GM12891 (cell line): ENCODE measurements at places on chromosomes 7 and 10.

DNA sequence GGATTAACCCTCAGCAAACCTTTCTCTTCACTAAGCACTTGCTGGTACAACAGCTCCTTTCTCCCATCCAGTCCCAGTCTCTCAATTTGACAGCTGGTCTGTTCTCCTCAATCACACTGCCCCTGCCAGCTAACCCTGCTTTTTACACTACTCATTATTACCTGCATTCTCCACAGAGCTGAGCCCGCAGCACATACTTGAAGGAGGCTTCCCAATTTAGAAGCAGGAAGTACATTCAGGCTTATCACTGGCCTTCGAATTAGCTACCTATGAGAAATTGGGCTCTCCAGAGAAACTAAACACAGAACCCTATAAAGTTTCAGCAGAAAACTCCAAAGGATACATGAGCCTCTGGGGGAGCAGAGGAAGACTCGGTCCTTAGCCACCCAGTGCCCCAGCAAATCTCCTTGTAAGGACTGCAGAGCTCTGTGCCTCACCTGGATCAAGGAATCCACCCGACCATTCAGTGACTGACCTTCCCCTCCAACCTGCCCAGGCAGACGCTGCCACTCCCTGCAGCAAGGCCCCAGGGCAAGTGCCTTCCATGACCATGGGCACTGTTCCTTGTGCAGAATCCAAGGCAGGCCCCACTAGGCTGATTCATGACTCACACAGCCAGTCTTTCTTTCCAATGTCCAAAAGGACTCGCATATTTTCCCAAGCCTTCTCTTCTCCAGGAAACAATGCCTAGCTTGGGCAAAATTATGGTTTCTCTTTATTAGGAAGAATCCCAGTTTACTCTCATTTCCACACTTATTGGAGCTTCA is 68.0 kb downstream of the VOPP1 start:
- no peak for DNase-seq

DNA sequence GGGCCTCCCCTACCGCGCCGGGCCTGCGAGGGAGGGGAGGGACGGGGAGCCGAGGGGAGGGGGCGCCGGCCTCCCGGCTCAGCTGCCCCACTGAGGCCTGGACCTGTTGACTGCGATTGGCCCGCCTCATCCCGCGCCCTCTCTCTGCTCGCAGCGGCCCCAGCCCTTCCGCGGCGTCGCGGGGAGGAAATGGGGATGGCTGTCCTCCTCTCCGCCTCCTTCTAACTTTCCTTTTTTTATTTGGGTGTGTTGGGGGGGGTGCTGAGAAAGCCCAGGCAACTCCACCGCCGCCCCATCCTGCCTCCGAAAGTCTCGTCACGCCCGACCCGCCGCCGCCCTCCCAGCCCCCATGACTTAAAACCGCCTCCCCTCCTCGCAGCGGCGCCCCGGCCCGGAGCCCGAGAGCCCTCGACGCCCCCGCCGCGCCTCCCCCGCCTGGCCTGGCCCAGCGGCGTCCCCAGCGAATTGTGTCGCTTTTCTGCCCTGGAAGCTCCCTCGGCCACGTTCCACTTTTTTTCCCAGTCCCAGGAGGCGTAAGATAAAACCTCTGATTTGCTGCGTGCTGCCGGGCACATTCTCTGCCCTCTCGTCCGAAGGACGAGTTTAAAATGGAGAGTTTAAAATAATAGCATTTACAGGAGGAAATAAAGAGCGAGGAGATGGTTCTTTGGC is 842 bp upstream of the SKIDA1 start:
- no peak for DNase-seq

DNA sequence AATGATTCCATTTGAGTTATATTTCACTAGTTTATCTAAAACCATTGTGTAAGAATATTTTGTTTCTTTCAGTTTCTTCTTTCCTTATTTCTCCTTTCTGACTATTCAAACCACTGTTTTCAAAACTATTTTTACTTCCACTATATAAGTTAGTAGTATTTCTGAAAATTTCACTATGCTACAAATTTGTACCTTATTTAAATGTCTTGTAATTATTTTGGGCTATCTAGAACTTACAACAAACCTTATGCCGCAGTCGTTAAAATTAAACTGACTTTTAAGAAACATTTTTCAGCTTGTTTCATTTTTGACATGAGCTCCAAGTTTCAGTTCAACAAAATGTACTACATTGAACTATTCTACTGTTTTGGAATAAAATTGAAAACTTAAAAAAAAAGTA is 1.8 kb downstream of the TFEC start:
- no peak for DNase-seq

GRCh38 chr10:130009228-130009627 is 45.2 kb upstream of the EBF3 start:
- no peak for DNase-seq

GRCh38 chr10:22959950-22960349 is 32.1 kb downstream of the ARMC3 start:
- no peak for DNase-seq

DNA sequence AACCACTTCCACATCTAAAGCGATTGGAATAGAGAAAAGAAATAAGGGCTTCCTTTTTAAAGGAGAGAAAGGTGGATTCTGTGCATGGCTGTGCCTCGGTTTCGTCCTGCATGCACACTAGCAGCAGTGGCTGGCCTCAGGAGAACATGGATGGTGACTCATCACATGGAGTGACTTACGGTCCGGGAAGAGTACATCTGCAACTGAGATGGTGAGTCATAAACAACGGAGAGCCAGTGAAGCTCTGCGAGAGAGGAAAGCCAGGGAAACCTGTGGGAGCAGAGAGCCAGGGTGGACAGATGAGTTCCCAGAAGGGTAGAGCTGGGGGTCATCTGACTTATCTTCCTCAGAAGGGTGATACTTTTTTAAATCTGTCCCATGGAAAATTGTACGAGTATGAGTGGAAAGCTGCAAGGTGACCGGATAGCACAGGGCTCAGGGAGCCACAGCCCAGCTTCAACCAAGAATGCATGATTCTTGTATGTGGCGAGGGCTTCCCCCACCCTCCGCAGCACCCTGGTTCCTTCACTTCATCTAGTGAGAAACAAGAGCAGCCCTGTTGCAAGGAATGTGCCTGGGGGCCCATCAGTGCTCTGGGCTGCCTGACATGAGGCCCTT is 259.1 kb downstream of the KLF6 start:
- DNase-seq, result no peak

DNA sequence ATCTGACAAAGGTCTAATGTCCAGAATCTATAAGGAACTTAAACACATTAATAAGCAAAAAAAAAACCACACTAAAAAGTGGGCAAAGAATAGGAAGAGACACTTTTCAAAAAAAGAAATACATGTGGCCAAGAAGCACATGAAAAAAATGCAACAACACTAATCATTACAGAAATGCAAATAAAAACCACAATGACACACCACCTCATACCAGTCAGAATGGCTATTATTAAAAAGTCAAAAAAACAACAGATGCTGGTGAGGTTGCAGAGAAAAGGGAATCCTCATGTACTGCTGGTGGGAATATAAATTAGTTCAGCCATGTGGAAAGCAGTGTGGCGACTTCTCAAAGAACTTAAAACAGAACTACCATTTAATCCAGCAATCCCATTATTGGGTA is 119.0 kb downstream of the LMBR1 start:
- DNase-seq, result no peak

DNA sequence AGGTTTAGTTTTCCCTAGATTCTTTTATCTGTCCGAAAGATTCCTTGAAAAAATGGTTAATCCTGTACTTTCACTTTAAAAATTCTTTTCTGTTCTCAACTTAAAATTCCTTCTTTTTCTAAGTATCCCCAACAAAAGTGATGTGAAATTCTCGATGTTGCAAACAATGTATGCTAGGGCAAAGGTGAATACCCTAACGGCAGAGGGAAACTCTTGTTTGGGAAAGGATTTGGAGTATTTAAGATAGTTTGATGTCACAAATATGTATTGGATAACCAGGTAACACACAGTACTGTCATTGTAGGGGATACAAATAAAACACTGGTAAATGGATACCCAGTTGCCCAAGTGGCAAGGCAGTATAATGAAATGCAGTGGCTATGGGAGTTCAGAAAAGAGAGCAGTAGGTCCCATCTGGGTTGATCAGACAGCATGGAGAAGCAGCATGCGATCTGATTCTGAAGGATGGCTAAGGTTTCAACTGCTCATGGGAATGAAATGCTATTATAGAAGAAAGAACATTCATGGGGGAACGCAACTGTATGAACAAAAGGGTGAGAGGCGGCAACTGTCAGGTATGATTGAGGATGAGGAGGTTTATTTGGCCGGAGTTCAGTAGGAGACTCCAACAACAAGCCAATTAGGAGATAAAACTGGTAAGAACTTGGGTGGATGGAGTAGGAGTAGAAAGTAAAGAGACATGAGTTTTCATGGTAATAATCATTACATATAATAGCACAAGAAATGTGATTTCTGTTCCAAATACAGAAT is 3.2 kb upstream of the EPC1 start:
- no peak for DNase-seq

GRCh38 chr10:121339114-121339513 is 259.1 kb downstream of the FGFR2 start:
- DNase-seq, result no peak

GRCh38 chr10:127553417-127553816 is 4.3 kb downstream of the NPS start:
- DNase-seq, result no peak

- no peak for DNase-seq
These were observed 33.4 kb downstream of the TAS2R41 start for GRCh38 chr7:143510854-143511592.

- DNase-seq, result no peak
These were observed 10.1 kb downstream of the THNSL1 start for GRCh38 chr10:25026463-25026862.

- DNase-seq, result no peak
These were observed 6.9 kb downstream of the HKDC1 start for GRCh38 chr10:69226919-69227450.

GRCh38 chr7:929311-929711 is 25.2 kb downstream of the ADAP1 start:
- DNase-seq, result no peak

GRCh38 chr7:127677433-127678230 is 25.6 kb downstream of the SND1 start:
- DNase-seq, result no peak

- no peak for DNase-seq
These were observed 8.8 kb downstream of the PDAP1 start for GRCh38 chr7:99399597-99399996.

- DNase-seq, result no peak
These were observed 29.7 kb downstream of the NUP42 start for GRCh38 chr7:23211589-23211988.

DNA sequence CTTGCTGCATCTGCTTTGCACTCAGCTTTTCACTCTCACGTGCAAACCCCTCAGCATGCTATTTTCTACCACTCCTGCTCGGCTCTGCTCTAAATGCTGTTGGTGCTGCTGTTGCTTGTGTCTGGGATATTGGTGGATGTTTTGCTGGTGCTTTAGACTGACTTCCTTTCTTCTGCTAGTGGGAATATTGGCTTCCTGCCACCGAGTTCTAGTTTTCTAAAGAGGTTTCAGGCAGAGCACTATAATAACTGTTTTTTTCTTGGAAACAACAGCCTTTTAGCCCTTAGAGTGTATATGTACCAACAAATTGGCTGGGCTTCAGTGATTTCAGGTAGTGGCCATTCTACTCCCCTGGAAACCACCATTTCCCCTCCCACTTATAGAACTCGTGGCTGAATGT is 27.8 kb downstream of the TMEM236 start:
- DNase-seq, result no peak

DNA sequence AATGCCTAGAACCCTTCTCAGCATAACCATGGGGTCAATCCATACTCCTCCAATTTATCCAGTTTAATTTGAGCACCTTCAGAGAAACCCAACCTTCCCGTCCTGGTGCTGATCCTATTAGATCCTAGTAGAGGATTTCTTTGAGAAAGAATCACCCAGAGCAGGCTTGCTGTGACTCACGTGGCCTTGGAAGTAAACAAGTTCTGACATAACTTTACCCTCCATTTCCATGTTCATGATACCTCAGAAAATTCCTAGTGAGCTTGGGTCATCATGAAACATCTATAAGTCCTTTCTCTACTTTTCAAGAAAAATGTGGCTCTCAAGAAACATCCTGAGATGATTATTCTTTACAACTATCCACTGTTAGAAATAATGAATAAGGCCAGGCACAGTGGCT is 71.7 kb downstream of the PRLHR start:
- DNase-seq, result no peak

- DNase-seq, result no peak
These were observed 101.7 kb upstream of the LEP start for GRCh38 chr7:128139406-128139805.

GRCh38 chr7:157707983-157708918 is 371.4 kb downstream of the DNAJB6 start:
- no peak for DNase-seq

DNA sequence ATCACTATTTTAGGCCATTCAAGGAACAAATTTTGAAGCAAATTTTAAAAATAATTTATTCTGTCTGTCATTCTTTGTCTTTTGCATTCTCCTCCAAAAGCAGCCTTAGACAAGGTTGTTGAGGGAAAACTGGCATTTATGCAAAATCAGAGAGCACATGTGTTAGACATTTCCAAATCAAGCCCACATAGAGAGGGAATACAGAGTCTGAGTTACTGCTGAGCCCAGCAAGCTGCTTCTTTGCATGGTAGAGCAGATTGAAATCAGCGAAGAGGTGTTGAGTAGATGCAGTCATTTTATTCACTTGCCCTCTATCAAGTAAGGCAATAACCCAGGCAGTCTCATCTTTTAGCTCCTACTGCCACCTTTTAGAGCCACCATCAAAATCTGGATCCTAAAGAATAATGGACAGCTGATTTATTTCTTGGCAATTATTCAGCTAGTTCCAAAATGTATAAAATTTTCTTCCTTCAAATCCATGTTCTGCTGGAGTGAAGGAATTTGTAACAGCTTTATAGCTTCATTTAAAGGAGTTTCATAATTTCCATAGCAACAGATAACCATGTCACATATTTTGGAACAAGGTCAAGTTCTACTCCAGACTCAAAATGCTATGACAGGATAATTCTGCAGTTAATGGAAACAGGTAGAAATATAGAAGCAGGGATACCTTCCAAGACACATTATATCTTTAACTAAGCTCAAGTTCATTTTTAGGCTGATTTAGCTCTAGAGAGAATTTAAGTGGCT is 7.3 kb upstream of the PCDH15 start:
- no peak for DNase-seq

DNA sequence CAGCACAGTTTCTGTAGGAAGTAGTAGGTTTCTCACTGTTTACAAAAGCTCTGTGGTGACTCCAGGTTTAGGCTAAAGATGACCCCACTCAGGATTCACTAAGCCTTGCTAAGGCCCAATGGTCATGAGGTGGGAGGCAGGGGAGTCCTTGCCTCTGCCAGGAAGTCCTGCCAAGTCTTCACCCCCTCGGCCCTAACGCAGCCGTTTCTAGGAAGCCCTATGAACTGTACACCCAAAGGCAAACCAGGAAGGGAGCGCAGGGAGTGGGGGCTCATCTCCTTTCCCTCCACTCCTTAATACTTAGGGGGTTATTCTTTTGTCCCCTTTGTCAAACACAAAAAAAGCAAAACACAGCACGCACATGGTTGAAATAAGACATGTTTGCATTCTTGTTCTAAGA is 64.6 kb downstream of the CTBP2 start:
- no peak for DNase-seq

DNA sequence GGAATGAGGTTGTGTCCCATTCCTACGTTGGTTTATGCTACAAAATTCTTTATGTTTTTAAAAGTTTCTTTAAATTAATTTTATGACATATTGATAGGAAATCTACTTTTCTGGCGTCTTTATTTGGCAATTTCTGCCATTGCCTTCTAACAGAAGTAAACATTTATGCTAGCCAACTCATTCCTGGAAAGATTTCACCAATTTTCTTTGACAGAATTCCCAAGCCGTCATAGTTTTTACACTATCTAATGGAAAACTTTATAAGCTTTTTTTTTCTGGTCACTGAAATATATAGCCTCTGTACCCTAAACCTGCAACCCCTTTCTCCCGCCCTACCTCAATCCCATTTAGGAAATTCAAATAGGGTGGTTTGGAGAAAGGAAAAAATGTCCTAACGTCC is 6.1 kb upstream of the TCAF1 start:
- no peak for DNase-seq
